ENCODE measurements at places on chromosomes 3 and 15.

- DNase-seq: no peak
Measured at GRCh38 chr3:36663666-36664291, 100.6 kb downstream of the DCLK3 start.

- DNase-seq: no peak
Measured at GRCh38 chr3:194133661-194134230, 2.2 kb upstream of the HES1 start.

DNA sequence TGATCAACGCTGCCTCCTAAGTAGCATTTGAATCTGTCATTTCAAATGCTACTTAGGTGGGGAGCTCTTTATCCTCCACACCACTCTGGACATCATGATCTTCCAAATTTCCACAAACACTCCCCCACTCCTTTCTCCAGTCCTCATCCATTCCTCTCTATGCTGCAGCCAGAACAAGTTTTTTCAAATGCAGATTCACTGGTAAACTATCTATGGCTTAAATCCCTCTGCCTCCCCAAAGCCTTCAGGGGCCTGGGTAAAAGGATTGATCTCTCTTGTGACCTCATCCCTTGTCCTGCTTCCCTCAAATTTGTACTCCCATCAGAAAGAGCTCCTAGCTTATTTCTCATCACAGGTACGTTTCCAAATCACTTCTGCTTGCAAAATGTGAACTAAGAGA lies 1.3 kb upstream of the AEN start:
- no peak for DNase-seq

GRCh38 chr3:132592216-132592615 lies 4.9 kb upstream of the ACKR4 start:
- DNase-seq: no peak

DNA sequence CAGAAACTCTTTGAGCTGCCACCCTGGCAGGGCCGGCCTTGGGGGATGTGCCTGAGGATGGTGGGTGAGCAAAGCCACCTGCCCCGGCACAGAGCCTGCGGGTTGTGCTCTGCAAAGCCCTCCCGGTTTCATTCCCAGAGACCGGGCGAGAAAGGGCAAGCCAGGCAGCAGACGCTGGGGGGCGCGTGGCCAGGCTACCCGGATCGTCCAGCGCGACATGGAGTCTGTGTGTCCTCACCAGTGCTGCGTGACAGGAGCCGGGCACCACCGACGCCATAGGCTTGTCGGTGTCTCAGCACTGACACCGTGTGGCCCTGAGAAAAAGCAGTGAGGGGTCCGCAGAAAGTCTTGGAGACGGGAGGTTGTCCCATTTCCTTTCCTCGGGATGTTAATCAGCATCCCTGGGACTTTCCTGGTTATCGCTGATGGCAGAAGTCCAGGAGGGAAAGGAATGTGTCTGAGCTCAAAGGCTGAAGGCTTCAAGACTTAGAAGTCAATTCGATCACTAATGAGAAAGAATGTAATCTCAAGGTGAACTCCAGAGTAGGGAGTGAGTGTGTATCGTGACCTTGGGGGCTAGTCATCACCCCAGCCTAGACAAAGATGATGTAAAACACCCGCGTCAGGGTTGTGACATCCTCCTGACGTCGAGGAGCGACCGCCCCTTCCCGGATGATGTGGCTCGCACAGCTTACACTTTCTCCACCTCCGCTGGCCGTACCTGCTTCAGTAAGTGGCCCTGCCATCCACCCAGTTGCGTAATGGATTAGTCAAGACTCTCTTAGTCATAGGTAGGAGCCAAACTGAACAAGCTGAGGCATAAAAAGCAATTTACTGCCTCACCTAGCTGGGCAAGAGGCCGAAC lies 36.3 kb upstream of the PLA2G4E start:
- DNase-seq: no peak

DNA sequence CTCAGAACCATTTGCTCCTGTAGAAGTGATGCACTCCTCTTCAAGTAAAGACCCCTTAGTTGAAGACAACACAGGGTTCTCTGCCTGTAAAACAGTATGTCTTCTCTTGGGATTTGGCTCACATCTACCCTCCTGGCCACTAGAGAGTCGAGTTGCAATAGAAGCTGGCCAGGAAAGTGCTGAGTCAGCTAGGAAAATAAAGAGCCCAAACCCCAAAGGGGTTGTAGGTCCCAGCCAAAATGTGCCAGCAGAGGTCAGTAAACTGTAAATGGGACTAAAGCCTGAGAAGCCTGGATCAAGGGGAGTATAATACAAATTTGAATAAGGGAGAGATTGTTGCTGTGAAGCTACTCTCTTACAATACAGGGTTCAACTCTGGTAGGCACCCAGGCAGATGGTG lies 37.2 kb upstream of the THBS1 start:
- no peak for DNase-seq
